ENCODE measurements at places on chromosomes 1 and 21.

- no peak for DNase-seq
Measured at GRCh38 chr1:208031316-208031931, 120.5 kb upstream of the CD34 start.

GRCh38 chr1:11105586-11105985 is 5.9 kb upstream of the EXOSC10 start:
- no peak for DNase-seq

DNA sequence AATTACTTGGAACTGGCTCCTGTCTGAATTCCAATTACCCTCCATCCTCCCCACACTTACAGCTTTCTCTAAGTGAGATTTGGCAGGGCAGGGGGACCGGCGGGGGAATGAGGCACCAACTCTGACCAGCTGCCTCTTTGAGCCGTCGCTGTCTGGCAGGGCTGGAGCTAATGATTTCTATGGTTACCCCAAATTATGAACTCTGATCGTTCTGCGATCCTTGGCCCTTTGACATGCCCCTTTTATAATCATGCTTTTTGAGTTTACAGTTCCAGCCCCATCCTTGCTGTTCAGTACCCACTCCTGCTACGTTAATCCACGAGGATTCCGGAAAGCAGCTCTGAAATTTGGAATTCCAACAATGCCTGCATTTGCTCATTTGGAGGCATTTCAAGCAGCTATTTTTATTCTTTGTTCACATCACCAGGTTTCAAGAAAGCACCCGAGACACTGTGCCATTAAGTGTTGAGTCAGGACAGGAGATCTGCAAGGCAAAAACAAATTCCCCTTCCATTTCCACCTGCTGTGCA is 54.6 kb upstream of the LBR start:
- no peak for DNase-seq

- DNase-seq, result no peak
Measured at GRCh38 chr1:99579691-99580172, 66.2 kb upstream of the PALMD start.

DNA sequence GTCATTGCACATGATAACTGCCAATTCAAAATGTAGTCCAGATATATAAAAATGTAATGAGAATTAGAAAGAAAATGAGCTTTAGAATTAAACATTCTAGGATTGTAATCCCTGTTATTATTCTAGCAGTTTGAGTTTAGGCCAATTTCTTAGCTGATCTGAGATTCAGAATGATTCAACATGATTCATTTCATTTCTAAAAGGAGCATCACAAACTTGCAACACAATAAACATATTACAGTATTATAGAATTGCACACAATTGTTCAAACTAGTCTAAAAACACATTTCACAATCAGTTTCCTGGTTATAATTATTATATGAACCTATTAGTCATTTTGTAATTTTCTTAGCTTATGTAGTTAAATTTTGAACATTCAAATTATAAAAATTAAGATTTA is 43.3 kb upstream of the TSHB start:
- no peak for DNase-seq

DNA sequence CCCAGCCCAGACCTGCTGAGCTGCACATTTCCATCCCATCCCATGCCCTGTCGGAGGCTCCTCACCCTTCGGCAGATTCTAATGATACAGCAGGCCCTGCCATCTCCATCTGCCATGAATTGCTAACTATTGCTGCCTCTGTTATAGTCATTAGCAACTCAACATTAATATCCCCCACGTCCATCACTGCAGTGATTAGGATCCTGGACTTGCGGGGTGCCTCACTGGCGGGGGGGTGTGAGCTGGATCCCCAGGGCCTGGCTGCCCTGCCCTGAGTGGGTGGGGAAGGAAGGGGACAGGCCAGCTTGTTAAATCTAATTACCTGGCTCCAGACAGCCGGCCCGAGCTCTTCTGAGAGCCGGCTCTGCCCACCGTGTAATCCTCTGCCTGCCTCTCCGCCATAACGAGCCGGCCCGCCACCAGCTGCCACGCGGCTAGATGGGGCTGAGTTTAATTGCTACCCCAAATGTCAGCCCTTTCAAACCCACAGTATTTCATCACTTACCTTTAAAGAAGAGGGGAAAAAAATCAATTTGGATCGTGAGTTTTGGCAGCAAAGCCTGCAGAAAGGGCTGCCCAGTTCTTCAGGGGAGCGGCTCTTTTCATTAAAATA is 227.3 kb upstream of the CSF3R start:
- DNase-seq, result no peak

GRCh38 chr21:42766739-42767560 is 112.4 kb downstream of the WDR4 start:
- DNase-seq, result no peak

DNA sequence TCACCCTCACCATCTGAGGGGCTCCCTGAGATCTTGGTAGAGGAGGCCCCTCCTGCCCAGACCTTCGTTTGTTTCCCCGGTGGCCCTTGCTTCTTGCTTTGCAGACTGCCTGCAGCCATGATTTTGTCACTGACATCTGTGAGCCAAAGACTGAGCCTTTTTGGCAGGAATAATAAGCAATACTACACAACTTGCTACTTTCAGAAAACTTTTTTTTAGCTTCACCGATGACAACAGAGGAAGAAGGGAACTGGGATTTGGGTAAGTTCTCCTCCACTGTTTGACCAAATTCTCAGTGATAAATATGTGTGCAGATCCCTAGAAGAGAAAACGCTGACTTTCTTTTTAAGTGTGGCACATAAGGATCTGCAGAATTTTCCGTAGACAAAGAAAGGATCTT is 11.7 kb upstream of the CD101 start:
- no peak for DNase-seq

DNA sequence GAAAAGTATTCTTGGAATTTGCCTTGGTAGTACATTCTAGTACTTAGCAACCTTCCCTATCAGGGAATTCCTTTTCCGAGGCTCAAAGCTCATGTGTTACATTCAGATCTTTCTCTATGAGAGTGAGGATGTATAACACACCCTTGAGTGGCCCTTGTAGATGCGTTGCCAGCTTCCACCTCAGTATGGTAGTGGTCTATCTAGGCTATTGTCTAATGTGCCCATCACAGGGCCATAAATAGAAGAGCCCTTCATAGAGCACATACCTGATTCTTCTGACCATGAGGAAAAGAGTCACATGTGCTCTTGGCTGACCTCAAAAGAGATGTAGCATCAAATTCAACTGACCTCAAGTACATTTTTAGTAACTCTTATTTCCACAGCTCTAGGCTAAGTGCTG is 14.0 kb upstream of the ZC3H11B start:
- DNase-seq, result no peak

DNA sequence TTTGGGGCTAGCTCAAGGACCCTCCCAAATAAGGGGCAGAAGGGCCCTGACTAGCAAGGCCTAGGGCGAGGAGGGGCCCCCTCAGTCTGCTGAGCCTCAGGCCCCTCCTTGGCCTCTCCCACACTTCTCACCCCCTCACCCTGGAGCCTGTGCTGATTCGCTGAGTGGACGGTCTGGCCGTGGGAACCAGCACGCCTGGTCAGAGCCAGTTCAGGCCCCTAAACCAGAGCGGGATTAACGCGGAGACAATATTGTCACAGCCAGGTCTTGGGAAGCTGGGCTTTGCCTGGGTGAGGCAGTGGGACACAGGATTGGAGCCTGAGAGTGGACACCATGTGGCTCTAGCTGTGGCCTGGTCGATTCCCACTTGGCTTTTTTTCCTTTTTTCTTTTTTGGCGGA is 4.8 kb upstream of the FBLIM1 start:
- DNase-seq, result no peak

DNA sequence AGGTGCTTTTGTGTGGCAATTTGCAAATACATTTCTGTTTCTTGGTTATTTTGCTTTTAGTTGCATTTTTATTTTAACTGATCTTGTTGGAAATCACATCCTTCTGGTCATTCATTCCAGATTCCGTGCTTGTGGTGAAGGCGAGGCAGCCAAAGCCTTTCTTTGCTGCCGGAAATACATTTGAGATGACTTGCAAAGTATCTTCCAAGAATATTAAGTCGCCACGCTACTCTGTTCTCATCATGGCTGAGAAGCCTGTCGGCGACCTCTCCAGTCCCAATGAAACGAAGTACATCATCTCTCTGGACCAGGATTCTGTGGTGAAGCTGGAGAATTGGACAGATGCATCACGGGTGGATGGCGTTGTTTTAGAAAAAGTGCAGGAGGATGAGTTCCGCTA is 34.8 kb upstream of the CD101 start:
- DNase-seq, result no peak

DNA sequence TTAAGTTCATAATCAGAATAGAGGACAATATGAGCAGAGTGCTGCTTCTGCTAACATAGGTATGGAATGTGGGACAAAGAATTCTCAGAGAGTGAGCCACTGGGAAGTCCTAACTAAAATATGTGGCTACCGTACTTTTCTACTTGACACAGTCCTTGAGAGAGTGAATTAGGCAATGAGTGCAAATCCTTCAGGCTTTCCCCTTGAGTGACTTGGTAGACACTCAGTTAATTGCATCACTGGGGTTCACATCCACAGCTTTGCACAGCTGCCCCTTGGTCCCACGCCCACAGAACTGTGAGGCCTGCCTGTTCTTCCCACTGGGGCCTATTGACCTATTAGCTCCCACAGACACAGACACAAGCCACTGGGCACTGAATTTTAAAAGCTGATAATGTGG is 40.5 kb upstream of the PAXBP1 start:
- DNase-seq, result no peak

- DNase-seq, result no peak
Measured at GRCh38 chr1:163241746-163242145, 39.0 kb upstream of the RGS5 start.

- no peak for DNase-seq
Measured at GRCh38 chr1:37630426-37631028, 4.2 kb downstream of the RSPO1 start.

DNA sequence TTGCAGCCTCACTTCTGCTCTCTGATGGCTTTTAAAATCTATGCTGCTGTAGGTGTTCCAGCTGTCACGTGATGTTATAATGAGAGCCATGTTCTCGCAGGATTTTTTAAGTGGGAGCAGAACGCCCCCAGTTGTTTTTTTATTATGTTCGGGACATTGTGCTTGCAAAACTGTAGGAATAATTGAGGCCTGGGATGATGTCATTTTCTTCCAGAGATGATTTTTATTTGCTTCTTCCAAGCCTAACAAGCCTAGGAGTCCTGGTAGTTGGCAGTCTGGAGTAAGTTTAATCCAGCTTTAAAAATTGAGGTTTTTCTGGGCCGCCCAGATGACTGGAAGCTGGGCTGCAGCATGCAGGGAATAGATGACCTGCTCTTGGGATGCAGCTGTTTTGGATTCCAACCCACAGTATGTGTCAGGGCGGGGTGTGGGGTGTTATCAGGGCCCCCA is 34.6 kb upstream of the CHIT1 start:
- DNase-seq, result no peak

GRCh38 chr21:15466329-15466728 is 263.5 kb upstream of the USP25 start:
- DNase-seq, result no peak

DNA sequence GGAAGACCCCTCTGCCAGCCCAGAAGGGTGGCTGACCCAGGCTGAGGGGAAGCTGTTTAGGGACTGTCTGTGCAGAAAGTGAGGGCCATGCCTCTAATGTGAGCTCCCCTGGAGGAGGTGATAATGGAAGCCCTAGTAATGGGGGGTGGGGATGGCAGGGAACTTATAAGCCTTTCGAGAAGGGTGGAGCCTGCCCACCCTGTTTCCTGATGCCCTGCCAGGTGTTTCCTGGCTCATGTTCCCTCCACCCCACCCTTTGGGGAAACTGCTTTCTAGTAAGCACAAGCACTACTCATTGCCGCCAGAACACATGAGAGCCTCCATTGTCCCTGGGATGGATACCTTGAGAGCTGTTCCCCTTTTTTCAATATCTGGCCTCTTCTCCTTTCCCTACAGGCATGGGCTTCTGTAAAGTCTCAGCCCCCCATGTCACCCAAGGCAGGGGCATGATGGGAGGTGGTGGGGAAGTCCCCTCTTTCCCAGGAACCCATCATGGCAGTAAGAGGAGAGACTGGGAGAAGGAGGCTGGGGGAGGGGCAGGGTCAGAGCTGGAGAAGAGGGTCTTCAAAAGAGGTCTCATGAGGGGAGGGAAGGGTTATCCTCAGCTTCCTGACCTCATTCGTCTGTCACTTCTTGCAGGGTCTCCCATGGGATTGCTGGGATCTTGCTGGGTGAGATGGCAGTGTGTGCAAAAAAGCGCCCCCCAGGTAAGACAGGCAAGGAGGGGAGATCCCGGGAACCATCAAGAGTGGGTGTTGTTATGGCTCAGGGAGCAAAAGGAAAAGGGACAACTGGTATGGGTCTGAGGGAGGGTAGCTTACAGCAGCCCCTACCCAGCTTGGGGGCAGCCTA is 2.4 kb downstream of the ATP8B2 start:
- DNase-seq, result no peak

GRCh38 chr1:227042292-227042691 is 102.2 kb downstream of the COQ8A start:
- DNase-seq, result no peak

DNA sequence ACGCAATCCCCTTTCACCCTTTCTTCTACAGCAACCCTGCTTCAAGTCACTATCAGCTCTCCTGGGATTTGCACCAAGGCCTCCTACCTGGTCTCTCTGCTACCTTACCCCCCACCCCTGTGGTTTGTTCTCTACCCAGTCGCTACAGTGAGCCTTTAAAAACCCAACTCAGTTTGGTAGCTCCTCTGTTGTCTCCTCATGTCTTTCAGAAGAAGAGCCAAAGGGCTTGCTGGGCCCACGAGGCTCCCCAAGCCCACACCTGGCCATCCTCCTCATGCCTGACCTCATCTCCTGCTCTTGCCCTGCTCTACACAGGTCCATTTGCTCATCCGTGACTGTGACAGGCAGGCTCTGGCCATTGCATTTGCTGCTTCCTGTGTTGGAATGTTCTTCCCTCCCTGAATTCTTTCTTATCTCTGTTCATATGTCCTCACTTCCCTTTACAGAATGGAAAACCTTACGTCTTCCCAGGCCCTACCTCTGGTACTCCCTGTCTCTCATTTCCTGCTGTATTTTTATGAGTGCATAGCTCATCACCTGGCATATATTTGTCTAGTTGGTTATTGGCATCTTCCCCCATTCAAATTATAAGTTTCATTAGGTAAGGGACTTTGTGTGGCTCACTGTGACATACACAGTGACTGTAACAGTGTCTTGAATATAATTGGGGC is 3.3 kb downstream of the RGS16 start:
- DNase-seq, result no peak

DNA sequence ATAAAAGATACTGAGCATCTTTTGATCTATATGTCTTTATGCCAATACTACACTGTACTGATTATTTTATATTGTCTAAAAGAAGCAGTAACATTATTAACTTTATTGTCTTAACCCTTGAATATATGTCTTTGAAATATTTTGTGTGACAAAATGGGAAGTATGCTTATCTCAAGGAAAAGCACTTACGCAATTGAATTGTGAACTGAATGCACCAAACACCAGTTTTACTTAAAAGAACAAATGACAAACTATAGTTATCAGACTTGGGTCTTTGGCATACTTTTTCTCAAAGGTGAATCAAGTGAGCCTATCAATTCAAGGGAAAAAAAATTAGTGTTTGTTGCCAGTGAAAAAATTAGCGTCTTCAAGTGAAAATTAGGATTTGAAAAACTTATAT is 9.2 kb upstream of the SLC6A9 start:
- no peak for DNase-seq
